ENCODE measurements at places on chromosomes 2 and 18.

DNA sequence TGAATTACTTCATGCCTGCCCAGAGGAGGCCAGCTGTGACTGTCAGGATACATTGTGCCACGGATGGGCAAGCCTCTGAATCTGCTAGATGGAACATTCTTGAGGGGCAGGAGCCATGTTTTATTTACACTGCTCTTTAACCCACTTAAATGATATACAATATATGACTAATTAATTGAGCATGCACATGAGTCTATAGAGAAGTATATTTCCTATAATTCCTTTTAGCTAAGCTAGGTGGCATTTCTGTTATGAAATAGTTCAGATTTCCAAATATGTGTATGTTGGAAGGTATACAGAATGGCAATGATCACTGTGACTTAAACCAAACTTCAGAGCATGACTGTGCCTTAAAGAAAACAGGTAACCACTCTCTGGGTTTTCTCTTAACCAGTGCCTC lies 131.7 kb downstream of the RAB3GAP1 start:
- no peak for DNase-seq

DNA sequence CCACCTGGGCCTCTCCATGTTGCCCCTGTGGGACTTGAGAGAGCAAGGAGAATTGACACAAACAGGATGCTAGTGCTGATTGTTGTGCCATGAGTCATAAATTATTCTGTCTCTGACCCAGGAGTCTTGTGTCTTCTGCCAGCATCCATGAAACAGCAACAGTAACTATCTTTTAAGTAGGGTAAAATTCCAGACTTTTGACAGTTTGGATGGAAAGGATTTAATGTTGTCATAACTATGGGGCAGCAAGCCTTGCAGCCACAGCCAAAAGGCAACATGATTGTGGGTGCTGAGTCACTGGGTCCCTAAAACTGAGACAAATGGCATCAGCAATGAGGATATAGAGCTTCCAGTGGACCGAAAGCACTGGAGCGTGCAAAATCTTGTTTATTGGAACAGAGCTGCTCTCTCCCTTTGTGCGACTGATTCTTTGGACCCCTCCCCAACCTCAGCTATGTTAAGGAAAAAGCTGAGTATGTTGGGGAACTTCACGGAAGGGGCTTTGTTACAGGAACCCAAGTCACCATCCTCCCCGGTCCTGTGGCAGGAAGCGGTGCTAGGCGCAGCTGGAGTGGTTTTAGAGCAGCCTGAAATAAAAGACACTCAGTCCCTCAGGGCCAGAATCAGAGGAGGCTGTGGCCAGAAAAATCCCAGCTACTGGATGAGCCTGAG lies 9.6 kb upstream of the ITPRIPL1 start:
- no peak for DNase-seq

DNA sequence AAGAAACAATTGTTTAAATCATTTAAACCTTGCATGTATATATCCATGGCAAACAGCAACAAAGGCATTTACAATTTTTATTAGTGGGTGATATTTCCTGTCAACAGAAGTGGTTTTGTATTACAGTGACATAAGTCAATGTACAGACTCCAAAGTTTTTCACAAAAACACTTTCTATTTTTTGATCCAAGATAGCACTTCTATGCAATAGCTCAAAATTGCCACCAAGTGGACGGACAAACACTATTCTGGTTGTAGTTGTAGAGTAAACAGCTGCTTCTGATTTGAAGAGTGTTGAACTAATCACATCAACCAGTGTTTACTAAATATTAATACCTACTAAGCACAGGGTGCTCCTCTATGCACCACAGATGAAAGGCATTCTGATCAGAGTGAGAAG lies 421.4 kb downstream of the NCKAP5 start:
- no peak for DNase-seq

DNA sequence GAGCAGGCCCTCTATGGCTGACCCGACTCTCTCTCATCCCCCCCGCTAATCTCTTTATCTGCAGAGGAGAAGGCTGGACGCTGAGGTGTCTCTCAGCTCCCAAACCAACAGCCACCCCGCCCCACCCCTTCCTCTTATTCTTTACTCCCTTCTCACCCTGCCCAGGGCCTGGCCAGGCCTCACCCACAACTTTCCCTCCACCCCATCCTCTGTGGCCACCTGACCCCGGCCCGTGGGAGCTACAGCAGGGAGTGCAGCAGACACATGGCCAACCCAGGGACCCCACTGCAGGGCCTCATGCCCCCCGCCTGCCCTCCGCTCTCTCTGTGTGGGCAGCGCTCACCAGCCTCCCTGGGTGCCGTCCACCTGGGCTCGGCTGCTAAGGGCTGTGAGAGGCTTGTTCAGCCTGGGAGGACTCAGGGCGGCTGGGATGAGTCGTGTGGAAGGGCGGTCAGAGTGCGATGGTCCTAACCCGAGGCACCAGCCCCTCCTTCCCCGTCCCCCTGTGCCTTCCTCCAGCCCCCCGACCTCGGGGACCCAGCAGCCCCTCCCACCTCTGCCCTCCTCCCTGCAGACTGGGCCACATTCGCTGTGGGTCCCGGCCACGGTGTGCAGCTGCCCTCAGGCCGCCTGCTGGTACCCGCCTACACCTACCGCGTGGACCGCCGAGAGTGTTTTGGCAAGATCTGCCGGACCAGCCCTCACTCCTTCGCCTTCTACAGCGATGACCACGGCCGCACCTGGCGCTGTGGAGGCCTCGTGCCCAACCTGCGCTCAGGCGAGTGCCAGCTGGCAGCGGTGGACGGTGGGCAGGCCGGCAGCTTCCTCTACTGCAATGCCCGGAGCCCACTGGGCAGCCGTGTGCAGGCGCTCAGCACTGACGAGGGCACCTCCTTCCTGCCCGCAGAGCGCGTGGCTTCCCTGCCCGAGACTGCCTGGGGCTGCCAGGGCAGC lies 6.8 kb downstream of the NEU4 start:
- no peak for DNase-seq

DNA sequence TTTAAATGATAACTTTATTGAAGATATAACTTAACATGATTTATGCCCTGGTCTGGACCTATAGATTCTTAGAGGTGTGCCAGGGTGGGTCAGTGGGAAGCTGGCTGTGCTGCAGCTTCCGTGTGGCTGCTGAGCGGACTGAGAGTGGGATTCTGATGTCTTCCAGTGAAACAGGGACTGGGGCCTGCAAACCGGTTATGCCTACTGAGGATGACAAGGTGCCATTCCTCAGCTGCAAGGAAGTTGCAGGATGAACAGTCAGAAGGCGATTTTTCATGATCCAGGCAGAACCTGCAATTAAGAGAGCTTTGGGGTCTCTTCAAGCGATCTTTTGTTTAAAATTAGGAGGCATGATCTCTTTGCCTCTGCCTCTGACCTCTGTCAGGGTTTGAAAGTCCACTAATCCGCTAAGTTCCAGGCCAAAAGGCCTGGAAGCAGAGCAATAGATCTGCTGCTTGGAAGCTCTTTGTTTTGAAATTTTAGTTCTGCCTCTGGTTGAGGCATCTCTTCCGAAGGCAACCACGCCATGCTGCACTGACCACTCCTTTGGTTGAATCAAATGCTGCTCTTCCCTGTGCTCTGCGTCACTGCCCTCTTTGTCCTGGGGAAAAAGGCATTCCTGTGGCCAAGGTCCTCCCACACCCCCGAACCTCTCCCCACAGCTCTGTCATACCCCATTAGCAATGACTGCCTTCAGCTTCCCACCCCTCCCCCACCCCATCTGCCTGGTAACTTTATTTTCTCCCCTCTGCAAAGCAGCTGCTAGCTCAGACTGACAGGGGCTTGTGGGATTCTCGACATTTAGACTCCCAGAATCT lies 2.0 kb downstream of the TMEM169 start:
- DNase-seq: no peak

DNA sequence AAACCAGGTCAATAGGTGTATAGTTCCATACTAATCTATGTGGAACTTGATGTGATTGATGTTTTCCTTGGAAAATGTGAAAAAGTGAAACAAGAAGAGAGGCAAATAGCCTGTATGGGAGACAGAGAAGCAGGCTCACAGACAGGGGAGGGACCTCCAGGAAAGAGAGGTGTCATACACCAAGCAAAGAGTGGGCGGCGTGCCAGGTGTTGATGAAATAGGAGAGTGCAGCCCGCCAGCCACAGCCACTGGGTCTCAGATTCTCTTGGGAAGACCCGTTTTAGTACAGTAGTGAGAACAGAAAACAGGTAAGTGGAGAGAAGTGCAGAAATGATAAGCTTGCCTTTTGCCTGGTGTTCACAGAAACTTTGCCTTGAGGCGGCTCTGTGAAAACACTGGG lies 301.9 kb downstream of the ZNF407 start:
- no peak for DNase-seq

- DNase-seq: no peak
Measured at GRCh38 chr2:172082944-172083627, 2.2 kb upstream of the DLX1 start.

GRCh38 chr18:76936877-76937276 lies 114.5 kb downstream of the ZNF236 start:
- DNase-seq: no peak

DNA sequence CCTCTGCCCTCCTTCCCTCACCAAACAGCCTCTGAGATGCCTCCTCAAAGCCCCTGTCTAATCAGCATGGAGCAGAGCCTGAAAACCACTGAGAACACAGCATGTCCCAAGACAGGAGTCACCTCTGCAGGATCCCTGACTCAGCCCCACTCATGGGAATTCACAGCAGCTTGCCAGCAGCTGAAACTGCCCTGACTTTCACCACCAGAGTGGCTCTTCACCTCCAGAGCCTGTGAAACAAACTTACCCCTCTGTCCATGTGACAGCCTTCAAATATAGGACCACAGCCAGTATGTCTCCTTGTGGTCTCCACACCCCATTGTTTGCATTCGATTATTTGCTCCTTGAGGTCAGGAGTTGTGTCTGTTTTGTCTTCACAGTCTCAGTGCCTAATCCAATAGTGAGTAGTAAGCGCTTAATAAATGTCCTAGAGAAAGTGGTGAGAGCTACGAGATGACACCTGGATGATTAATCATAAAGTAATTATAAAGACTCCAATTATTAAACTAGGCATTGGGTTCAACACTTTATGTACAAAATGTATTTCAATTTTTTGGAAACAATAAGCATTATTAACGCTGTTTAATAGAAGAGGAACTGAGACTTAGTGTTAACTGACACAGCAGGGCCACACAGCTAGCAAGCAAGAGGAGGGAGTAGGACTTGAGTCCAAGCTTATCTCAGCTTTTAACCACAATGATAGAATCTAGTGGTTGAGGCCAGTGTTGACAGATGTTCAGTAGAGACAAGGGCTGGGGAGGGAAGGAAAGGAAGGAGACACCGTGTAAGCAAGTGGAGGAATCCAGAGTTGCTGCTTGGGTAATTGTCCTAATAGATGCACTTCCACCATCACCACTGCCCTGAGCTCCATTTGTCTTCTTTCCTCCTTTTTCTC lies 358.7 kb upstream of the TNP1 start:
- DNase-seq: no peak

DNA sequence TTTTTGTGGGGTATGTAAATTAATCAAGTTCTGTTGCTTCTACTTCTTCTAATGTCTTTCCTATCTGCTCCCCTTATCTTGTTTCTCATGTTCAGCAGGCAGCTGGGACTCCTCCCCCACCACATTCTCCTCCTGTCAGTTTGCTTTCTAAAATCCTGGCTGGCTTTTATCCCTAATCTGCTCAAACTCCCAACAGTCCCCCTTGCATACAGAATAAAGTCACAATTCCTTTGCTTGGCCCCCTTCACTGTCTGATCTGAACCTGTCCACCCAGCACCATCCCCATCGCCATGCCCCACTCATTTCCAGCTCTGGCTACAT lies 2.2 kb downstream of the CFAP221 start:
- no peak for DNase-seq

DNA sequence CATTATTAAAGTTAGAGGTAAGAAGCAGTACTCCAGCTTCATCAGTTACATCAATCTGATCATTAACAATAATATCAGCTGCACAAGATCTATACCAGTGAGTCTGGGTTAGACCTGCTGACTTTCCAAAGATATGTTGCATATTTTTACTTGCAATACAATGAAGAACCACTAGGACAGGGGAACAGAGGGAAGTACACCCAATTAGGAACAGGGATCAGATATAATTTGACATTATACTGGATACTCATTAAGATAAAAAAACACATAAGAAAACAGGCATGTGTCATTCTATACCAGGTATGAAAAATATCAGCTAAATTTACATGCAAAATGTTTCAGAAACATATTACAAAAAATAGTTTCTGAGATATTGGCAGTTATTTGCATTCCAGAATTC lies 995.1 kb upstream of the DDX18 start:
- no peak for DNase-seq

DNA sequence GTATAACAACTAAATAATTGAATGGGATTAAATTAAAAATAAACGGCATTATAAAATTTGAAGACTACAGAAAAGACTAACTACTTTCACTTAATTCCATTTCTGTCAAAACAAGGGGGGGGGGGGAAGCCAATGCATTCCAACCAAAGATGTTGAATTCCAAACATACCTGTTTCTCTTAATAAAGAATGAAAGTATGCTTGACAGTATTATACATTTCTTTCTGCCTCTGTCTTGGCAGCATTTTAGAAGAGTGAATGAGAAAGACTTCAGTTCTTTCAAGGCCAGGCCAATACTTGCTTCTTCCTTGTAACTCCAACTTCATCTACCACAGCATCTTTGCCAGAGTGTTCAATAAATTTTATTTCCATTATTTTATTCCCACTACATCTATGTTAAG lies 65.9 kb downstream of the PDE11A start:
- no peak for DNase-seq

DNA sequence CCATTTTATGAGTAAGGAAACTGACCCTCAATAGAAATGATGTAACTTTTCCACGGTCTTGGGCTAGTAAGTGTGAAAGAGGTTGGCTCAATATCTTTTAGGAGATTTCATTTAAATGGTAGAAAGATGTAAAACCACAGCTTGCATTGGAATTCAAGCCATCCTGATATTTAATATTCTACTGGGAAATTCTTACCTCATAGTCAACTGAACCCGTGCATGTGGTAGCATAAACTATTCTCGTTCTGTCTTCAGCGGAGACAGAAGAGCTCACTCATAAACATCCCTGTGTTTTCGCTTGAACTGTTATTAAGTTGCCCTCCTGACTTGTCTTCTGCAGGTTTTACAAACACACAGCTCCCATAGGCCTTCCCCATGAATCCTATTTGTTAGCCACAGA lies 8.5 kb upstream of the SPATS2L start:
- no peak for DNase-seq

DNA sequence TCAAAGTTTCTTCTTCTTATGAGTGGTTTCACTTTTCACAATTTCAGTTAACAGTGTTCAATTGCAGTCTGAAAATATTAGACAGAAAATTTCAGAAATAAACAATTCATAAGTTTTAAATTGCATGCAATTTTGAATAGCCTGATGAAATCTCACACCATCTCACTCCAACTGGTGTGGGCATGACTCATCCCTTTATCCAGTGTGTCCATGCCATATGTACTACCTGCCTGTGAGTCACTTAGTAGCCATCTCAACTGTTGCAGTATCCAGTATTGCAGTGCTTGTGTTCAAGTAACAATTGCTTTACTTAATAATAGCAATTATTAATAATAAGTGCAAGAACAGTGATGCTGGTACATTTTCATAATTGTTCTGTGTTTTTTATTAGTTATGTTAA lies 1202.5 kb downstream of the DSC3 start:
- DNase-seq: no peak

DNA sequence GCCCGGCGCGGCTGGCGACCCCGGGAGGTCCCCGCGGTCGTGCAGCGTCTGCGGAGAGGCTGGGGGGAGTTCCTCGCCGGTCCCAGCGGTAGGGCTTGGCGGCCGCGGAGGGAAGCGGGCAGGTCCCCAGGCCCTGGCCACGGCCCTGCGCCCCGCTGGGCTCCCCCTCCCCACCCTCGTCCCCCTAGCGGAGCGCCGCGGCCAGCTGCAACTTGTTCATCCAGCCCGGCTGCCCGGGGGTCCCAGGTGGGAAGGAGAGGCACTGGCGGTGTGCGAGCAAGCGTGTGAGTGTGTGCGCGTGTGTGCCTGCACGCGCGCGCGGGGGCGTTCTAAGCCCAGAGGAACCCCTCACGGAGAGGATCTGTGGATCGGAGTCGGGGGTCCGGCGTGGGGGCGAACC lies 1.3 kb downstream of the PTPRM start:
- DNase-seq: no peak

Measured in activated naive CD8-positive, alpha-beta T cell treated with anti-CD3 and anti-CD28 coated beads, Interleukin-2, amount 50 U/mL, for 16 hours (primary cell).